Dermis lymphatic vessel endothelial cell (primary cell): ENCODE measurements at places on chromosomes 6 and 20. TPM values are rescaled to one million over a fixed set of nuclear protein-coding genes. Genes with fewer than 3 reads are reported as not detected.

REV3L gene
- total RNA-seq: 20.2 and 28.4 TPM in 2 replicates

MUC22 gene
- total RNA-seq: not detected in 2 replicates

SASH1 gene
- 97.2 and 116 TPM in 2 replicates for total RNA-seq

KCNK5 gene
- total RNA-seq: not detected in 2 replicates

OPN5 gene
- not detected in 2 replicates for total RNA-seq

SIRPG gene
- total RNA-seq: not detected in 2 replicates

FOXC1 gene
- total RNA-seq: 4.0 and 4.4 TPM in 2 replicates

CST2 gene
- not detected in 2 replicates for total RNA-seq
